ENCODE measurements at places on chromosomes 6 and 20.

- DNase-seq: no peak
Observed at GRCh38 chr6:144936764-144937163, 651.6 kb downstream of the UTRN start.

DNA sequence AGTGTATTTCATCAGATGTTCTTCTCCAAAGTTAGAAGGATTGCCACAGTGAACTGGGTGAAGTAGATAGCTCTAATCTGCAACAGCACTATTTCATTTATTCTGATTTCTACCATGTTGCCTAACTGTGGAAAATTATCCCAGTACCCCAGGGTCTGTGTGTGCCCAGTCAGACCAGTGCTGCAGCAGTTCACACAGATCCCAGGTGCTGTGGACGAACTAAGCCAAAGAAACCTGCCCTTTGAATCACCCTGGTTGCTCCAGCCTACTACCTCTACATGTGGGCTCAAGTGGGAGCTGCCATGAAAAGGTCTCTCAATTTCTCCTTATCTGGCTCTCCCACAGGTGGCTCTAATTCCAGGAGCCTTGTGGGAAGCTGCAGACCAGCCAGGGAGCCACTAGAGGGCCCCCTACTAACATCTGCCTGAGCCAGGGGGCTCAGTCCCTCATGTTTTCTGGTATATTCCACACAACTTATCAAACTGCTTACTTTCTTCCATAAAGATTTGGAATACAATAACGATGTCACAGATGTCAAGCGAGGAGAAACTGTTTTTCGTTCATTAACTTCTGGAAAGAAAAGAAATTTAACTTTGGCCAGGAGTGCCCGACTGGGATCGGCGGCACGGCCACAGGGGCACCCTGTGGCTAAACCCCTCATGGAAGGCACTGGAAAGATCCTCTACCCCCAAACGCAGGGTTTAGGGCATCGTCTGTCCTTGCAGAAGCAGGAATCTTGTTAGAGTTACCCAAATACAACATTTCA, 31.6 kb upstream of the LY86 start:
- peak; percentile 33 for DNase-seq

GRCh38 chr6:169344750-169345065, 91.1 kb upstream of the THBS2 start:
- no peak for DNase-seq

DNA sequence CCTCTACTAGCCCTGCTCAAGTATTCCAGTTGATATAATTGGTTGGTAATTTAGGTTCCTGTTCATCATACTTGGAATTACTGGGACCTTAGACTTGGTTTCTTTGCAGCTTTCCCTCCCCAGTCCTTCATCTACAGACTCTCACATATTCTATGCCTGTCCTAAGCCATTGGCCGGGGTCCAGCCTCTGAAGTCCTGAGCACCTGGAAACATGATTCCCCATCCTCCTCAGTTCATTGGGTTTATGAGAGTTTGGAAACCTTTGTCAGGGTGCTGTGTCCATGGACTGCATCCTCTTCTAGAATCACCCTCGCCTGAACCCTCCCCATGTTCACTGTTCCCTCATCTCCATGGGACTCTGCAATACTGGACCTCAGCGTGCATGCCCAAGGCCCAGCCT, 8.8 kb downstream of the GSTA2 start:
- no peak for DNase-seq

DNA sequence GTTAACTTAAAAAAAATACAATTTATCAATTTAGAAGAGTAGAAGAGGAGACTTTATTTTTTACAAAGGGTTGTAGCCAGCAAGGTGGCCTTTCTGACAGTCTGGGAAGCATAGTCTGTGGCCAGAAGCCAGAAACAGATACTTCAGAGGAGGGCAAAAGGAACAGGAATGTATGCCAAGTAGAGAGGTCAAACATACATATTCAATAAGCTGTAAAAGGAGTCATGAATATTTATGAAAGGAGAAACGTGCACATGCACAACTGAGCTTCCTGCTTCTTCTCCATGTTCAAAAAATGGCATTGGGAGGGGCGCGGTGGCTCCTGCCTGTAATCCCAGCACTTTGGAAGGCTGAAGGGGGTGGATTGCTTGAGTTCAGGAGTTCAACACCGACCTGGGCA, 43.9 kb upstream of the FAM184A start:
- DNase-seq: no peak

DNA sequence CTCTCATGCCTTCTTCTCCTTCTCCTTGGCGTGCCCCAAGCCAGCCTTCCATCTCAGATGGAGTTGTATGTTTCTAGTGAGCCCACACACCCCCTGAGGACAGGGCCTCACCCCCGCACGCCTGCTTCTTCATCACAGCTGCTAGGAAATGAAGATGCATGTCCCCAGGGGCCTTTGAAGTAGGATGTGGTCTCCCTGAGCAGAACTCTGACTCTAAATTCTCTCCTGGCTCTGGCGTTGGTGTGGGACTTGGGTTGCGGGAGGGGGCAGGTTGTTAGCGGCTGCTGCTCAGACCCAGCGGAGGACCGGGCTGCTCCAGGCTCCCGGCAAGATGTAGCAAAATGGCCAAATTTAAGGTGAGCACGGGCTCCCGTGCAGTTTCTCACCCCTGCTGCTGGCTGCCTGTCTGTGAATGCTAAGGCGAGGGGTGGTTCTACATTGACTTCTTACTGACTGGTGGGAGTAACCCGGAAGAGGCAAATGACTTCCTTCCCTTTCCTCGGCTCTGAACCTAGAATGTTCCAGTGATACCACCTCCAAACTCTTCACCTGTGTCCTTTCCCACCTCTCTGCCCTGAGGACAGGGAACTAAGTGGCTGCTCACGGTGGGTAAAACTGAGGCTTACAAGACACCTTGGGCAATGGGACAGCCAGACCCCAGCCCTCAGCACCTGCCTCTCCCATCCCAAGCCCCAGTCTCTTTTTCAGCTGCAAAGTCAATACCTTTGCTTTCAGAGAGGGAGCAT, 8.8 kb downstream of the SYNJ2 start:
- no peak for DNase-seq

- no peak for DNase-seq
Observed at GRCh38 chr6:100430962-100431361, 33.8 kb downstream of the SIM1 start.

- no peak for DNase-seq
Observed at GRCh38 chr6:120230008-120230407, 880.4 kb upstream of the MAN1A1 start.

GRCh38 chr6:119830494-119831295, 481.1 kb upstream of the MAN1A1 start:
- DNase-seq: no peak

DNA sequence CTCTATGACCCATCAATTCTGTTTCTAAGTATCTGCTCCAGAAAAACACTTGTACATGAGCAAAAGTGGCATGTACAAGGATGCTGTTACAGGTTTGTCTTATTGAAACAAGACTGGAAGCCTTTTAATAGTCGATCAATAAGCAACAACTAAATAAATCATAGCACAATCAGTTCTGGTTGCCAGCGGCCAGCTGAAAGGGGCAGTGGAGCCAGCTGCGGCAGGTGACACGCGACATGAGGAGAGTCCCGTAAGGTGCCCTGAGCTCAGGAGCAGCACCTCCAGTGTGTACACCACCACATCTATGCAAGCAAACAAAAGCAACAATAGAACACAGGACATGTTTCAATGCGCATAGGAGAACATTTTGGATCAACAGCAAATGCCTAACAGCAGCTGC, 20.7 kb upstream of the NNAT start:
- no peak for DNase-seq

DNA sequence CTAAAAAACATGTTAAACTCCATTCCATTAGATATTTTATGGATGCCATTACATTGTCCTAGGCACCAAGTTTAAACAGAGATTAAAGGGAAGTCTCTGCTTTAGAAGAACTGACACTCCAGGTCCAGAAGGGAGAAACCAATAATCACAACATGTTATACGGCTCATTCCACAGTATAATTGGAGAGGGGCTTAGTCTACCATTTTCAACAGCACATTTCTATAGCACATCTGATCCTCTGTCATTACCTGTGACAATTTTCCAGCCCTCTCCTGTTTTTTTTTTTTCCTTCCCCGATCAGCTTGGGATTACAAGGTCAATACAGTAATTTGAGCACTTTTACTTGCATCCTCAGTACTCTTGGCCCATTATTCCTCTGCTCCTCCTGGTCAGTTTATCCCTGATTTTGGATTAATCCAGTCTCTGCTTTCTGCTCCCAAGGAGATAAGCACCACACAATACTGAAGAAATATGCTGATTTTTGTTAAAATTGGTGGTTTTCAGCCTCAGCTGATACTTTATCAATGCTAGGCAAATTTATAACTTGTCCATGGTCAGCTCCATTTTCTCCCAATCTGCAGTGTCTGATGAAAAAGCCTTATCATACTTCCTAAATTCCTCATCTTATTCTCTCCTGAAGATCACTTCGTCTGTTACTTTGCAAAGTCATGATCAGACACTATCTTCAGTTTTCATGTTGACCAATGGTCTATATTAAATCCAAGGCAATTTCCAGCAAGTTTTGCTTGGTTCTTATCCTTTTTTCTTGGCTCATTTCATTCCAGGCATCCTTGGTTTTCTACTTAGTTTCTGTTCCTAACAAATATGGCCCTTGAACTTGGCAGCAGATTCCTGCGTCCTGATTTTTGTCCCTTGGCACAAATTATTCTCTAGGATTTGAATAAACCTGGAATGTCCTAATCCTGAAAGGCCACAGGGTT, 30.8 kb upstream of the SYNCRIP start:
- no peak for DNase-seq

DNA sequence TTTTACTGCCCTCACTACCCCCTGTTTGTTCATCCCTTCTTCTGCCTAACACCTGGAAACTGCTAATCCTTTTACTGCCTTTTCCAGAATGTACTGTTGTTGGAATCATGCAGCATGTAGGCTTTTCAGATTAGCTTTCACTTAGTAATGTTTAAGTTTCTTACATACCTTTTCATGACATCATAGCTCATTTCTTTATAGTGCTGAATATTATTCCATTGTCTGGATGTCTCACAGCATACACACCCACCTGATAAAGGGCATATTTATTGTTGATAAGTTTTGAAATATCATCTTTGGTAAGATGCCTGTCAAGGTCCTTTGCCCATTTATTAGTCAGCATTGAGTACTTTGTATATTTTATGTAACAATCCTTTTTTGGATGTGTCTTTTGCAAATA, 588.2 kb upstream of the NRSN1 start:
- DNase-seq: no peak

- no peak for DNase-seq
Observed at GRCh38 chr6:5199283-5199682, 61.5 kb downstream of the LYRM4 start.

DNA sequence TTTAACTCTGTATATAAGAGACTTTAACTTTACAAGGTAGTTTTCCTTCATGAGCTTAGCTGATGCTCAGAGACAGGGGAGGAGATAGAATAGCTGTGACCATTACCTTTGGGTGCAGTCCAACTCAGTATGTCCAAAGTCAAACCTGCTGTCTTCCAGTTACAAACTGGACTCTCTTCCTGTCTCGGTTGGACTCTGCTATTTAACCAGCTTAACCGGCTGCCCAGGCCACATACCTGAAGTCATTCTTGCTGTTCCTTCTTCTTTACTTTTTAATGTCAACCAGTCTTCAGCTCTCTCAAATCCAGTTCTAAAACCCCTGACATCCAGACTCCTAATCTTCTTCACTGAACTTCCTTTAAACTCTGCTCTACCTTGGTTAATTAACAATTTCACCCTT, 138.3 kb upstream of the TSHZ2 start:
- DNase-seq: no peak

GRCh38 chr6:30198166-30199084, 14.8 kb downstream of the TRIM26 start:
- no peak for DNase-seq

GRCh38 chr20:36491901-36492617, 49.3 kb upstream of the MYL9 start:
- DNase-seq: no peak

DNA sequence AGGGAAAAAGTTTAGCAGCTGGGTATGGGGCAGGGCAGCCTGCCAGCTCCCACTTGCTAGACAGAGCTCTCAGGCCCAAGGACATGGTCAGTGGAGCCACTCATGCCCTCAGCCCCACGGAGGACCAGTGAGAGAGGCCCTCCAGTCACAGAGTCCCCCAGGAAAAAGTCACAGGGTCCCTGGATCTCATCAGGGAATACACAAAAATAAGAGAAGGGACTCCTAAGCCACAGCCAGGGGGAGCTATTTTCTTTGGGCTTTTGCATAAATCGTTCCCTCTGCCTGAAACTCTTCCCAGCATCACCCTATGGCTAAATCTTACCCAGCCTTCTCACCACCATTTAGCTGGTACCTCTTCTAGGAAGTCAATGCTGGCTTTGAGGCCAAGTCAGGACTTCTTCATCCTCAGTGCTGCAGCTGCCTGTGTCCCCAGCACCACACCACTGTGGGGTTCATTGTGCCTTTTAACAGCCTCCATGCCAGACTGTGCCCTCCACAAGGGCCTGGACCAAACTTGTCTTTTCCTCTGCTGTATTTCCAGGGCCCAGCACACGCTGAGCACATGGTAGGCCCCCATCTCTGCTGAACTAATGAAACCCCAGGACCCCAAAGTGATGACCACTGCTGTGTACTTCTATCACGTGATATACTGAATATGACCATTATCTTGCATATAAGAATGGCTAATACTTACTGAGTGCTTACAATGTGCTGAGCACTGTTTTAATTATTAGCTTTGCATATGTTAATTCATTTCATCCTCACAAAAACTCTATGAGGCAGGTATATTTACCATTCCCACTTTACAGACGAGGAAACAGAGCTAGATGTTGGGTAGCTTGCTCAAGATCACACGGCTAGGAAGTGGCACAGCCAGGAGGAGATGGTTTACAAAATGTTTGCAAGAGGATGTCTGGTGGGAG, 2.0 kb downstream of the ZNF335 start:
- DNase-seq: peak; percentile 49

DNA sequence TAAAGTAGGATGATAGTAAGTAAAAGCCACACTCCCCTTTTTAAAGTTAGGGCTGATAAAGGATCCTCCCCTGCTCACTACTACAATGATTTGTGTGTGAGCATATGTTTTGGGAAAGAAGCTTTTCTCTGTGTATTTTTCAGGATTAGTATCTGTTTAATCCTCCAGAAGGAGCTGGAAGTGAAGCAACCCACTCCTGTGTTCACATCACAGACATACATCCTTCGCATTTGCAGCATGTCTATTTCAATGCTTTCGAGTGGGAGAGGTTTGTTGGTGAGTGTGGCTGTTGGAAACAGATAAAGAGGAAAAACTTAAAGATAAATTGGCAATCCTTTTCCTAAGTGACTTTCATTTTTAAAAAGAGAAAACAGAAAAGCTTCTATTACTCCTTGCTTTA, 31.6 kb upstream of the RGS17 start:
- DNase-seq: no peak

GRCh38 chr20:62543470-62544302, 67.9 kb upstream of the GATA5 start:
- no peak for DNase-seq

DNA sequence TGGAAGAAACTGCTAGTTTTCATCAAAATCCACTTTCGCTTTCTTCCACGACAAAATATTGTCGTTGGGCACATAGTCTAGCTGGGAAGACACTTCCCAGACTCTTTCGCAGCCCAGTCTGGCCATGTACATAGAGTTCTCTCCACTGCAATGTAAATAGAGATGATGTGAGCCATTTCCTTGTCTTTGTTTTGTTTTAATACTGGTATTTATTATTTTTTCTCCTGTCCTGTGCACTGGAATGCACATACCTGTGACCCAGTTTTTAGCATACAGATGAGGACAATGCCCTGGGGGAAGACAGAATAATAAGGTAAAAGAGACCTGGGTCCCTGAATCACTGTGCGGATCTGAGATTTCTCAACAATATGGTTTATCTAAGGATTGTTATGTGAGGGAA, 149.5 kb upstream of the BMP5 start:
- DNase-seq: no peak

- DNase-seq: no peak
Observed at GRCh38 chr6:408599-409102, 17.1 kb downstream of the IRF4 start.

- DNase-seq: no peak
Observed at GRCh38 chr20:47274401-47275108, 81.9 kb downstream of the ZMYND8 start.
